ENCODE measurements at places on chromosomes 3 and 15.

GRCh38 chr15:83714939-83715628, 61.2 kb downstream of the ADAMTSL3 start:
- DNase-seq, result no peak

GRCh38 chr3:27553886-27554540, 69.8 kb upstream of the SLC4A7 start:
- DNase-seq, result no peak

DNA sequence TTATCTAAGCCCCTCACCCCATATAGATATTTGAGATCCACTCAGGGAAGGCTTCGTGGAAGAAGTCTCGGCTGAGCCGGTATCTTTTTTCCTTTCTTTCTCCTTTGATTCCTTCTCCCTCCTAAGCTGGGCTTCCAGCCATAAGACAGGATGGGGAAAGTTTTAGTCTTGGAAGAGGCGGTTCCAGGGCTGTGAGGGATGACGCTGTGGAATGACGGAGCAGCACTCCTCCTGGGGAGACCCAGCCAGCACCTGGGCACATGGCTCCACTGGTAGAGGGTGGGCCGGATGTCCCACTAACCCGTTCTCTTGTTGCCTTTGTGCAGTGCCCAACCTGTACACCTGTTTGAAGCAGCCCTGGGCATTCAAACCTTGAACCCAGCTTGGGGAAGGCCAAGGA, 43.2 kb upstream of the FAM107A start:
- DNase-seq, result no peak

- DNase-seq, result no peak
Observed at GRCh38 chr3:49791571-49791970, 5.2 kb upstream of the IP6K1 start.

DNA sequence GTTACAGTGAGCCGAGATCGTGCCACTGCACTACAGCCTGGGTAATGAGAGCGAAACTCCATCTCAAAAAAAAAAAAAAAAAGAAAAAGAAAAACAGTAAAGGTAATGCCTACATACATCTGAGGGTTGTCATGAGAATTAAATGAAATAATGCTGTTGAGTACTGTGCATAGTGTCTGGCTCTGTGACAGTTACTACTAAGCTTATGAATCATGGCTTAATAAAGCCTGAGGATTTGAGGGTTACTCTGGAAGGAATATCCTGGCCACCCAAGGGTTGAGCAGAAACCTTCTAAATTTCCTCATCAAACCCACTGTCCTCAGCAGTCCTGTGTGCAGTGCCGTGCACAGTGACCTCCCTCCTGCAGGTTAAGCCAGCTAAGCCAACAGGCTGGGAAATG, 26.8 kb upstream of the ELP6 start:
- no peak for DNase-seq

- no peak for DNase-seq
Observed at GRCh38 chr3:125061646-125062045, 5.8 kb upstream of the HEG1 start.

- DNase-seq, result peak; percentile 10
Observed at GRCh38 chr3:38479431-38480092, 16.6 kb upstream of the EXOG start.

- no peak for DNase-seq
Observed at GRCh38 chr15:73324496-73325170, 44.1 kb downstream of the HCN4 start.

- DNase-seq, result peak; percentile 19
Observed at GRCh38 chr3:72997421-72997961, 880 bp downstream of the PPP4R2 start.

DNA sequence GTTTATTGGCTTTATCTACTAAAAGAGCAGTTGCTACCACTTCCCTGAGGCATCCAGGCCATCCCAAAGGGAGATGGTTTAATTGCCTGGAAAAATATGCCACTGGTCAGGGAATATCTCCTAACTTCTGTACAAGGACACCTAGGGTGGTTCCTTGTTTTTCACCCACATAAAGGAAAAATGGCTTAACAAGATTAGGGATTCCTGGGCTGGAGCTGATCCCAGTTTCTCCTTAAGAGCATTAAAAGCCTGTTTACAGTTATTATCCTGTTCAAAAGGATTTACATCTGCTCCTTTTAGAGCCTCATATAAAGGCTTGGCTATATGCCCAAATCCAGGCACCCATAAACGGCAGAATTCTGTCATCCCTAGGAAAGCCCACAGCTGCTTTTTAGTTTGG, 70.2 kb upstream of the WNT7A start:
- no peak for DNase-seq

DNA sequence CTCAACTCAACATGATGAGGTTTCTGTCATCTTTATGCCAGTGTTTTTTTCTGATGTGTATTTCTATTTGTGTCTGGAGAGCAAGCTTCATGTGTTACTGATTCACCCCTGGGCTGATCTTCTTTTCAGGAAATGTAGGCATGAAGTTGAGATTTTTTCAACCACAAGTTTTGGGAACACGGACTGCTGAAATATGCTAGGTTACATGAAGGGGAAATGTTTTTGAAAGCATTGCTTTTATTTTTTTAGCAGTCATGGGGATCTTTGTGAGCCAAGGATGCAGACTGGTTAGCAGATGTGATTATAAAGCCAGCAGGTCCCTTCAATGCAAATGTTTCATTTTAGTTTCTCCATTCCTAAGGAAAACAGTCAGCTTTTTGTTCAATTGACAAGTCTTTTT, 219.3 kb upstream of the COL8A1 start:
- DNase-seq, result no peak

DNA sequence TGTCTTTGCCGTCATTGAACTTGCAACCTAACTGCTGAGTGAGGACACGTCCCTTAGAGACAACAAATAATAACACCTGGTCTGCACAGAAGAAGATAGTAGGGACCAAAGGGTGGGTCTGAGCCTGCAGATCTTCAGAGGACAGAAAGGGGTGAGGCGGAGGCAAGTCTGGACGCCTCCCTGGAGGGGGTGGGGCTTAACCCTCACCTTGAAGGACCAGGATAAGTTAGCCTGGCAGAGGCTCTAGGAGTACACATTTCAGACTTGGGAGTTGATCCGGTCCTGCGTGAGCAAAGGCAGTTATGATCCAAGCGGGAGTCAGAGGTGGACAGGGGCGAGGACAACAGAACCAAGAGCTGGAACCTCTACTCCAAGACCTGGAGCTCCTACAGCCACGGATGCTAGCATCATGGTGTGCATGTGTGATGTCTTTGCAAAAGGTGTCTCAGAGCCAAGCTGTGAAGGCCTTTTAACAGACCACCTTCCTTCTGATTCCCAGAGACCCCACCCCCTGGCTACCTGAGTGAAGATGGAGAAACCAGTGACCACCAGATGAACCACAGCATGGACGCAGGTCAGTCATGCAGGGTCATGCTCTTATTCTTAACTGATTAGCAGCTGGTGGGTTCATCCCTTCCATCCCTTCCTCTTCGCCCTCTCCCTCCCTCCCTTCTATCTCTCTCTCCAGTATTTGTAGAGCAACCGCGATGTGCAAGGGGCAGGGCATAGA, 88.0 kb downstream of the AAGAB start:
- no peak for DNase-seq

DNA sequence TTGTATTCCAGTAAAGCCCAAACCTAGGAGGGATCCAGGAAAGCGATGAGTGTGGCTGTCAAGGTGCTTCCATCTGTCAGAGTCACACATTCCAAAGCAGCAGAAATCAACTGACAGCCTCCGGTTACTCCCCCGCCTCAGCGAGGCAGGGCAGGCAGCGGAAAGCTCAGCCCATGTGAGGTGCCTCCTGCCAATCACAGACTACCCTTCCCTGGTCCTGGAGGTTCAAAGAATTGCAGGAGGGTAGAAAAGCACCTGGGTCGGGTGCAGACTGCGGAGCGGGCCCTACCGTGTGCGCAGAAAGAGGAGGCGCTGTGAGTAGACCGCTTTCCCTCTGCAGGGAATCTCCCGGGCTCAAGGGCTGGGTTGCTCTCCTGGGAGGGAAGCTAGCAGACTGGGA, at the start of gene UPK1B:
TSS of gene UPK1B (plus strand) at position 274 of the 400 bp plus-strand sequence. CDS start 13,144 bp downstream, outside the sequence.
- no peak for DNase-seq

DNA sequence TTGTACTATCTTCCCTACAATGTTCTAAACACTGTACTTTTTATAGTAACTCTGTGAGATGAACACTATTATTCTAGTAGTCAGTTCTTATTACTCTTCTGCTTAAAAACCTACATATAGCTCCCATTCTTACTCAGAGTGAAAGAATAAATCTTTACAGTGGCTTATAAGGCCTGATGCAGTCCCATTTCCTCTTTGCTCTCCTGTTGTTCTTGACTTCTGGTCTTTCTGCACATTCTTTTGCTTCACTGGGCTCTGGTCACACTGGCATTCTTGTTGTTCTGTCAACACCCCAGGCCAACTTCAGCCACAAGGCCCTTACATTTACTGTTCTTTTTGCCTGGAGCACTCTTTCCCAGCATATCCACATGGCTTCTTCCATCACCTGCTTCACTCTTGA, 58.2 kb upstream of the TP63 start:
- no peak for DNase-seq

DNA sequence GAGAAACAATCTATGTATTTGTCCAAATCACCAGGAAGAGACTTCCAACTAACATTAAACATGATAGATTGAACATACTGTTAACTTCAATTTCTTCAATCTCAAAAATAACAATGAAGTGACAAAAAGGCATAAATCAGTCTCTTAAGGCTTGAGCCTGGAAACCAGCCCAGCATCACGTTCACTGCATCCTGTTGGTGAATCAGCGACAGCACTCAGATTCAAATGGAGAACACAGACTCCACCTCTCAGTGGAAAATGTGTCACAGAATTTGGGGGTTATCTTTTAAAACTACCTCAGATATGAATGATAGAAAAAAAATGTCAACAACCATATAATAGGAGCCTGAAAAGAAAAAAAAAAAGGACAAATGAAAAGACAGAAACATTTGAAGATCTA, 212.0 kb downstream of the MINAR1 start:
- no peak for DNase-seq

DNA sequence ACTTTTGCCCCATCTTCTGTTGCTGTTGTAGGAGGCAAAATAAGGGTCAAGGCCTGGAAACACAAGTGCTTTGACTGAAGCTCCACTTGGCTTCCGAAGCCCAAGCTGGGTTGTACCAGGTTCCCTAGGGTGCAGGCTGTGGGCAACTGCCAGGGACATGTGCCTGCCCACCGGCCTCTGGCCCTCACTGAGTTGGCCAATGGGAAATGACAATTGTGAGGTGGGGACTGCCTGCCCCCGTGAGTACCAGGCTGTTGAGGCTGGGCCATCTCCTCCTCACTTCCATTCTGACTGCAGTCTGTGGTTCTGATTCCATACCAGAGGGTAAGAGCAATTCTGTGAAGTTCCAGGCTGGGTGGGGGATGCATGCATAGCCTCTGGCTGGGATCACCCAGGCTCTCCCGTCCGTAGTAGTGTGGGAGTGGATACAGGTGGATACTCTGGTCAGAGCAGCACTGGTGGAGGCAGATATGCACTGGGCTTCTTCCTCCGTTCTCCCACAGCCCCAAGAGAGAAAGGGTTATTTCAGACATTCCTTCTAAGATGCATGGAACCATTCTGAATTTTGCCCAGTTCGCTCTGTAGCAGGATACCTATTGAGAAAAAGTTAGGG, at the start of gene ADIPOQ:
TSS of gene ADIPOQ (plus strand) at position 285 of the 613 bp plus-strand sequence. CDS start 10,349 bp downstream, outside the sequence.
- no peak for DNase-seq

DNA sequence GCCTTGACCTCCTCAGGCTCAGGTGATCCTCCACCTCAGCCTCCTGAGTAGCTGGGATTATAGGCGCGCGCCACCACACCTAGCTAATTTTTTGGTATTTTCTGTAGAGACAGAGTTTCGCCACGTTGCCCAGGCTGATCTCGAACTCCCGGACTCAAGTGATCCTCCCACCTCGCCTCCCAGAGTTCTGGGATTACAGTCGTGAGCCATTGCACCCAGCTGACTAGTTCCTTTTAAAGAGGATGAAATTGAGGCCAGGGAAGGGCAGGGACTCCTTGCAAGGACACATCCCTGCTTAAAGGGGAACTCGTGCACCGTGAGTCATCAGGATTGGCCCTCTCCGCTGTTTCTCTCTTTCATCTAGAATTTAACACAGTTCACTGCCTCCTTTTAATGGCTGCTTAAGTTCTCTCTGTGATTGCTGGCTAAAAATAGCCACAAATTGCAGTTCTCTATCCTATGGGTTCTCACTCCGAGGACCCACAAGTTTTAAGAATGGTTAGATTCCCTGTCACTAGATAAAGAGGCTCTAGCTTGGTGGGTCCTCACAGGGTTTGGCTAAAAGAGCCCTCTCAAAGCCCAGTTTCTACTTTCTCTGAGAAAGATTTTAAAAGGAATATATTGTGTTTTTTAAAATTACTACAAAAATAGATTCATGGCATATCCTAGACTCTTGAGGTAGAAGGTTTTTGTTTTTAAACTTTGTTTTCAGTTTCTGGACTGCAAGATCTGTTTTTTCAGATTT, 1.4 kb downstream of the CRTAP start:
- no peak for DNase-seq

GRCh38 chr3:43379343-43379742, 93.0 kb downstream of the SNRK start:
- DNase-seq, result no peak

DNA sequence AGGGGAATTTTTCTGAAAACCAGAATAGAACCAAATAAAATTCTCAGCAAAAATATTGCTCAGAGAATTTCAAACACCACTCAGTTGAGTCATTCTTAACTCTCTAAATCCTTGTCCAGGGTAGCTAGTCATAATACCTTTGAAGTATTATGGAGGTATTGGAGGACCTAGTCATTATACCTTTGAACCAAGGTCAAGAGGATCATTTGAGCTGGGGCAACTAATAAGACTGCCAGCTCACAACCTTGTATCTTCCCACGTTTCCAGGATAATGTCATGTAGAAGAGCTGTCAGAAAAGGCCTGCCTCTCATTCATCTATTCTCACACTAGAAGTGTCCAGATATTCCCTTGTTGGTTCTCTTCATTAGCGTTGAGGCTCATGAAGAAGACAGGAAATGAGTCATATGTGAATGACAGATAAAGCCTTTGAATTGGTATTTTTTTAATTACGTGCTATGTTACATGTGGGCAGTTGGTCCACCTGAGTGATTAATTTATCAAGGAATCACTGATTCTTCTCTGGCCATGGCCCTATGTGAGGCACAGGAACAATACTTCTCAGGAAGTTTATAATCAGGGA, 48.3 kb downstream of the TOPAZ1 start:
- no peak for DNase-seq

GRCh38 chr3:49912881-49913281, 9.2 kb upstream of the MST1R start:
- DNase-seq, result no peak

- DNase-seq, result no peak
Observed at GRCh38 chr3:17753632-17753992, 11.2 kb upstream of the TBC1D5 start.

- no peak for DNase-seq
Observed at GRCh38 chr3:43290956-43291355, 4.6 kb downstream of the SNRK start.

- DNase-seq, result no peak
Observed at GRCh38 chr3:195821403-195822130, 9.8 kb upstream of the MUC4 start.

GRCh38 chr3:129594409-129594808, 12.1 kb downstream of the PLXND1 start:
- no peak for DNase-seq

DNA sequence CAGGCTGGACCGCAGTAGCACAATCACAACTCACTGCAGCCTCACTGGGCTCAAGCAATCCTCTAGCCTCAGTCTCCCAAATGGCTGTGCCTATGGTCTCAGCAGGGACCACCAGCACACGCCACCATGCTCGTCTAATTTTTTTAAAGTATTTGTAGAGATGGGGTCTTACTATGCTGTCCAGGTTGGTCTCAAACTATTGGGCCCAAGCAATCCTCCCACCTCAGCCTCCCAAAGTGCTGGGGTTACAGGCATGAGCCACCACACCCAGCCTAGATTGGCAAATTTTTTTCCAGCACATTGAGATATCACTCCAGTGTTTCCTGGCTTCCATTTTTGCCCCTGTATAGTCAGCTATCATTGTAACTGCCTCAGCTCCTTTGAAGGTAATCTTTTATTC, 18.3 kb downstream of the TBC1D5 start:
- no peak for DNase-seq
